Stimulated activated CD4-positive, alpha-beta T cell treated with anti-CD3 and anti-CD28 coated beads, Interleukin-4, amount 100 ng/mL, for 1 hour (primary cell): ENCODE measurements at places on chromosomes 11 and 22.

- DNase-seq, result no peak
These were observed 56.1 kb upstream of the RBFOX2 start for GRCh38 chr22:36084717-36085116.

GRCh38 chr11:69559181-69559580, 77.7 kb downstream of the LINC01488 start:
- DNase-seq, result no peak

- DNase-seq, result no peak
These were observed 7.8 kb upstream of the FANCF start for GRCh38 chr11:22633354-22633902.

DNA sequence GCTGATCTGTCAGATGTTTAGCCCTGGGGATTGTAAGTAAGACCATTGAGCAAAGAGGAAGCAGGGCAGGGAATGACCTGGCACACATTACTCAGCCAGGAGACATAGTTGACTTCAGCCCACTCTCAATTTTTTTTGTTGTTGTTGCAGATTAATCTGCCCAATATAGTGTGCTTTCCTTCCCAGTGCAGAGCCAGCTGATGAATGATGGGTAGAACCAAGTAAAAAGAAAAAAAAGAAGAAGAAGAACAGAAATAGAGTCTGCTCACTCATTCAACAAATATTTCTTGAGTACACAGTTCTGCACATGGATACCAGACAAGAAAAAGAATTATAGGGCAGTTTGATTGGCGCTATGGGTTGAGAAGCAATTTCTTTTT, 292.7 kb downstream of the ETS1 start:
- no peak for DNase-seq

DNA sequence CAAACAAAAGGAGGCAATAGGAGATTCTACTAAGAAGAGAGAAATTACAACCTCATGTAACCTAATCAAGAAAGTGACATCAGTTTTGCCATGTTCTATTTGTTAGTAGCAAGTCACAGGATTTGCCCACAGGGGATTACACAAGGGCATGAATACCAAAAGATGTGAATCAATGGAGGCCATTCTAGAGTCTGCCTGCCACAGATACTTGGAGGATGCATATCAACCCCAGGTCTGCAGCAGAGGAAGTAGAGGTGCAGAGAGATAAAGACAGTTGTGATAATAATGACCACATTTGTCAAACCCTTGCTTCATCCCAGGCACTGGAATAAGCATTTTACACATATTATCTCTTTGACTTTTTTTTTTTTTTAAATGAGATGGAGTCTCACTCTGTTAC, 2.4 kb upstream of the ASCC2 start:
- DNase-seq, result no peak

DNA sequence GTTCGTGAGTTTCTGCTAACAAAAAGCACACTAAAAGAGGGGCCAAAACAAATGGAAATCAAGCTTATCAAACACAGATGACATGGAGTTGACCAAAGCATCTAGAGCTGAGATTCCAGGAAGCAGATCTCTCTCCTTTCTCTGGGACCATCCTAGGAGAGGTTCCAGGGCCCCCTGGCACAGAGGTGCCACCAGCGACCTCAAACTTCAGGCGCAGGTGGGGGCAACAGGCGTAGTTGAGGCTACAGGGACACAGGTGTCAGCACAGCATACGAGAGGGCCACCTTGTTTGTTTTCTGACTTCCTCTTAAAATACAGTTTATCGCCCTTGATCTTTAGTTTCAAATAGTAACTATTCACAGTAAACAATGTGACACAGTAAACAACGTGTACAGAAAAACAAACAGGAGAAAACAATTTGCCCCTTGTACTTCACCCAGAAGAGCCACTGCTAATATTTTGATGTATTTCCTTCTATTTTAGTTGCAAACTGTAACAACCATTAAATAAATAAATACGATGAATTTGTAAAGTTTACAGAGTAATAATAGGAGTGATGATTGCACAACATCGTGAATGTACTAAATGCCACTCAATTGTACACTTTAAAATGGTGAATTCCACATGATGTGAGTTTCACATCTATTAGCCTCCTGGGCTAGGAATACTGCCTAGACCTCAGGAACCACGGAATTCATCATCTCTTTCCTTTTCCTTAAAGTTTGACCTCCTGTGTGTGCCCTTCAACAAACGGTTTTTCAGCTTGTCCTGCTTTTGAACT, 52.2 kb downstream of the IGLL5 start:
- DNase-seq, result no peak

DNA sequence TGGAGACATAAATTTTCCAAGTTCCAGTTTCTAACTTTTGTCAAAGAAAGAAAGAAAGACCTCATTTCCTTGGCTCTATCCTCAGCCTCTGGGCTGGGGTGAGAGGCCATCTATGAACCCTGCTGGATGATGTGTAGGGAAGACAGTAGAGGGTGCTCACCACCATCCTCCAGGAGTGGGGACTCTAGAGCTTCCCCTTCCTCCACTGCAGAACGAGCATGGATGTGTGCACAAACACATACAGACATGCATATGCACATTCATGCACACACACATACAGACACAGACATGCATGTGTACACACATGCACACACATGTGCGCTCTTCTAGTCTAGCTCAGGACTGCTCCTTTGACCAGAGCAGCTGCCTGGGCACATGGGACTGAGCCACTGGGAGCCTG, 565.8 kb downstream of the BUD13 start:
- DNase-seq, result no peak

DNA sequence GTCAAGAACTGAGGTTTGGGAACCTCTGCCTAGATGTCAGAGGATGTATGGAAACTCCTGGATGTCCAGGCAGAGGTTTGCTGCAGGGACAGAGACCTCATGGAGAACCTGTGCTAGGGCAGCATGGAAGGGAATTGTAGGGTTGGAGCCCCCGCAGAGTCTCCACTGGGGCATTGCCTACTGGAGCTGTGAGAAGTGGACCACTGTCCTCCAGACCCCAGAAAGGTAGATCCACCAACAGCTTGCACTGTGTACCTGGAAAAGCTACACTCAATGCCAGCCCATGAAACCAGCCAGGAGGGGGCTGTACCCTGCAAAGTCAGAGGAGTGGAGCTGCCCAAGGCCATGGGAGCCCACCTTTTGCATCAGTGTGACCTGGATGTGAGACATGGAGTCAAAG, 29.5 kb downstream of the CHST1 start:
- DNase-seq, result no peak

DNA sequence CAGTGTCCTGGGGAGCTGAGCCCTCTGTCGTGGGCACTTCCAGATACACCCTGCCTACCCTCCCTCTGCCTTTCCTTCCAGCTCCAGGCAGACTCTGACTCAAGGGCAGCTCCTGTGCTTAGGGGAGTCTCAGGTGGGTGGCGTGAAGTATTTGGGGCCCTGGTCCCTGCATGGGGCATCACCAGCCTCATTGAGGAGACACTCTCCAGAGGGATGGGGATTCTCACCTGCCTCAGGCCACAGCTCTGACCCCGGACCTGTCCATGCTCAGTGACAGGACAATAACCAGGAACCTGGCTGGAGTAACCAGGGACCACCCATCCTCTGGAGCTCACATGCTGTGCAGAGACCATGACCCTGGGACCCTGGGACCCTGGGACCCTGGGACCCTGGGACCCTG, 41.2 kb downstream of the GGTLC2 start:
- DNase-seq, result no peak

GRCh38 chr11:65206441-65206841, 24.7 kb downstream of the CAPN1 start:
- no peak for DNase-seq
